Sigmoid colon (tissue), 7 donors: ENCODE measurements at places on chromosomes 13 and 19.

DNA sequence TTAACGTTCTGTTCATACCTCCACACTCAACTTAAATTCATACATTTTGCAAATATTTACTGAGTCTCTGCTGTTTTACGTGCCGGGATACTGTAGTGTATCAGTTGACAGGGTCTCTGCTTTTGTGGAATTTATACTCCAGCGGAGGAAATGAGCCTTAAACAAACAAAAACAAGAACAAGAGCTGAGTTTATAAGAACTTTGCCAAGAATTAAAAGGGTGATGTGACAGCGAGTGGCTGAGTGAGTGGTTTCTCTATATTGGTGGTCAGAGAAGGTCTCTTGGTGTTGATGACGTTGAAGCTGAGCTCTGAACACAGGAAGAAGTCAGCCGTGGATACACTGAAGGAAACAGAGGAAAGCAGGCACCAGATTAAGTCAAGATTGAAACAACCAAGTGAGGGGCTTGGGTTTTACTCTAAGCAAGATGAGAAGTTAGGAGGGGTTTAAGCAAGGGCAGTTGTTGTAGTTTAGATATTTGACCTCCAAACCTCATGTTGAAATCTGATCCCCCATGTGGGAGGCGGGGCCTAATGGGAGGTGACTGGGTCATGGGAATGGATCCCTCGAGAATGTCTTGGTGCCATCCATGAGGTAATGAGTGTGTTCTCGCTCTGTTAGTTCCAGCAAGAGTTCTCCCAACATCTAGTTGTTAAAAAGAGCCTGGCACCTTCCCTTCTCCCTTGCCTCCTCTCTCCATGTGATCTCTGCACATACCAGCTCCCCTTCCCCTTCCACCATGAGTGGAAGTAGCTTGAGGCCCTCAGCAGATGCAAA is 248.3 kb downstream of the DCLK1 start:
- no peak for DNase-seq

DNA sequence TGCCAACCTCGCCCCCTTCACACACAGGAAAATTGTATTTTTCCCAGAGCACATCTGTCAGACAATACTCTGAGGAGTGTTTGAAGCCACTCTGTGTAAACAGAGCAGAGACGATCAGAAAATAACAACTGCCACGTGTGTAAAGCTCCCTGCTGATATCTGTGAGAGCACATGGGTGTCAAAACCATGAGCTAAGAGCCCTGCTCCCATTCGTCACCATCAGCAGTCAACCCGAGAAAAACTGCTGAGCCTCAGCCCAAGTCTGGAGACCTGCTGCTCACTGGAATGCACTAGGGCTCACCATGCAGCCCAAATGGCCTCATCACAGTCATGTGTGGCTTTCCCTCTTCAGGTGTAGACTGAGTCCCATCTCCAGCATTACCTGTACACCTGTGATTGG is 304.1 kb downstream of the FGF14 start:
- no peak for DNase-seq

DNA sequence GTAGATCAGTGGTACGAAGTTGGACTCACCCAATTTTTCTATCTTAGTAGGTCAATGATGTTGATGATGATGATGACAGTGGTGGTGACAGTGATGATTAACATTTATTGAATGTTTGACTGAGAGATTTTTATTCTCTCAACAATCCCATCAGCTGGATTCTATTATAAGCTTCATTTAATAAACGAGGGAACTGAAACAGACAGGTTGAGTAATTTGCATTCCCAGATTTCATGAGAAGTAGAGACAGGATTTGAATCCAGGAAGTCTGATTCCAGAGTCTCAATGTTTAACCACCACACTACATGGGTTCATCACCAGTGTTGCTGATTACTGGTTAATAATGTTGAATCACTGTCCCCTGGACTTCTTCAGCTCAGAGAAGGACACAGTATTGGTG is 168.9 kb downstream of the FLT1 start:
- DNase-seq = no peak

DNA sequence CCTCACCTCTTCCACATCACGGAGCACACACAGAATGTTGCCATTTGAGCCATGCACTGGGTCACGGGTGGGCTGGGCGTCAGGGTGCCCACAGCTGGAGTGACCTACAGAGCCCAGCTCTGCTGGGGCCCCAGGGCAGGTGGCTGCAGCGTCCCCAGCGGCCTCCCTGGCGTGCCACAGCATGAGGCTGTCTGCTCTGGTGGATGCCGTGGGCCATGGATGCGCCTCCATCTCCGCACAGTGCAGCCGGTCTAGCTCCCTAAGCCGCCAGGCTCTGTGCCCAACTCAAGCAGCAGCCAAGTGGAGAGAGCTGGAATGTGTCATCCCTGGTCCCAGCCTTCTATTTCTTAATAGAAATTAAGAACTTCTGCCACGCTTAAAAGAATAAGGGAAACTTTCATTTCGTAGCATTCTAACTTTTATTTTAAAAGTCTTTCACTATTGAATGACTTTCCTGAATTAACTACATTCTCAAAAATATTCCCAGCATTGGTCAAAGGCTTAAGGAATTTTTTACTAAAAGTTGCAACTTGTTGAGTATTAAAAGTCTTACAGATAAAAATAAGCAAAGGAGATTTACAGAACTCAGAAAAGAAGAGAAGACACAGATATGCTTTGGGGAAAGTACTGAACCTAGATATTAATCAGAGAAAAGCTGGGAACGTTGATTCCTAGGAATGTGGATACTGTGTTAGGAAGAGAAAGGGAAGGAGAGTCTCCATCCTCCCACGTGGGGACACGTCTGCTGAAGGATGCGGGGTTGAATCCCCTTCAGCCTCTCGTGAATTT is 59.3 kb downstream of the ATP11A start:
- peak; percentile 82 for DNase-seq

DNA sequence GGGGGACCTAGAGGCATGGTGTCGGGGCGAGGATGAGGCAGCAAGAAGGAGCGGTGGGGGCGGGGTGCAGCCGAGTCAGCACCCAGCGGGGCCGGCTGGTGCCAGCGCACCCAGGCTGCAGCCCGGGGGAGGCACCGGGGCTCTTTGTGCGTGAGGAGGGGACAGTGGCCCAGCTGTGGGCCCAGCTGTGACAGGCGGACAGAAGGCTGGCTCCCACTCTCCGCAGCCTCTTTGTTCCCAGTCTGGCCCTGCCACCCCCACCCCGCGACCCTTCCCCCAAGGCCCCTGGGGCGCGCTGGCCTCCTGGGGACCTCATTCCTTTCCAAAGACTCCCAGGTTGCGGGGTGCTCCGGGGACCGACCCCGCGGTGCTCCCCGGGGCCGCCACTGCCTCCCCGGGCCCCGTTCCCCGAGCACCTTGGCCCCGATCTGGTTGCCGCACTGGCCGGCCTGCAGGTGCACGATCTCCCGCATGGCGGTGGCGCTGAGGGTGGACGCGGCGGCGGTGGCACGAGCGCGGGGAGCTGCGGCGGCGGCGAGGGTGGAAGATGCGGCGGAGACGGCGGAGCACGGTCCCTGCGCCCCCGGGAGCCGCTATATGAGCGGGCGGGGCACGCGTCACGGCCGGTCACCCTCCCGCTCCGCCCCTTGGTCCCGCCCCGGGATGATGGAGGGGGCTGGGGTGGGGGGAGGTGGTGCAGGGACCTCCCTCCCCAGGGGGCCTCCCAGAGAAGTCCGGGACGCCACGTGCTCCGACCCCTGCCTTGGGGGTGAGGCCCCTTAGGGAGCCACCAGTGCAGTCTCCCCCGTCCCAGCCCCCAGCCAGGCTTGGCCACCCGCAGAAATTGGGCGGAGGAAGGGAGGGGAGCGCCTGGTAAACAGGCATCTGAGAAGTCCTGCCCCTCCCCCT is at the start of gene TUBB4A:
TSS of gene TUBB4A (minus strand) at position 570 of the 909 bp plus-strand sequence. CDS start at position 473, 97 bp downstream.
- no peak for DNase-seq

DNA sequence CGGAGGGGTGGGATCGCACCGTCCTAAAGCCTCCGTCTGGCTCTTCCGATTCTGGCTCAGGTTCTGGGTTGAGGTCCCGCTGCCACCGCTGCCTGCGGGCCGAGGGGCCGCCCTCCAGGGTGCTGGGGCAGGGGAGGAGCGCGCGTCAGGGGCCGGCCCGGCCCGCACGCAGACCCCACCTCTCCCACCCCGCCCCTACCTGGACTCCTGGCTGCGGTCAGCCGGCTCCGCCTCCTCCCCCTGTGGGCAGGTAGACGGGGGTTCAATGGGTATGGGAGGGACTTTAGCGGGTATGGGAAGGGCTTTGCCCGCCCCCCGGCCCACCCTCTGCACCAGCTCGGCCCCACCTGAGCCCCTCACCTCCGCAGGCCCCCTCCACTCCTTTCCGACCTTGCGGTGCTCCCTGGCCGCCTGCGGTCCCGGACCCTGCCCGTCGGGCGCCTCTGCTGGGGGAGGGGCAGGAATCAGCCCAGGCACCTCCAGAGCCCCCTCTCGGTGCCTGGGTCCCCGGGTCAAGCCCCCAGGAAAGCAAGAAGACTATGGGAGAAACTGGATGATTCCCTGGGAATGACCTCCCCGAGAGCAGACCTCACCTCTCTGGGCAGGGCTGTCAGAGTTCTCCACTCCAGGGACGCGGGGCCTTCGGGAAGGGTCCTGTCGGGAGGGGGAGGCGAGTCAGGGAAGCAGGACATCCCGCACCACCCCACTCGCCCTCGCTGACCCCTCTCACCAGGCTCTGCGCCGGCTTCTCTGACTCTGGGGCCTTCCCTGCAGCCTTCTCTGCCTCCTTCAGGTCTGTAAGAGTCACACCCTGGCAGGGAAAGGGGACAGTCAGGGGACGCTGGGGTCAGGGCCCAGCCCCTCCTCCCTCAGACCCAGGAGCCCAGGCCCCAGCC is 17.0 kb downstream of the EPS8L1 start:
- DNase-seq = no peak

- DNase-seq = peak; percentile 19
These were observed 13.1 kb upstream of the ZNF888 start for GRCh38 chr19:52936151-52936953.

GRCh38 chr19:3585301-3586126 is at the start of gene GIPC3:
Gene GIPC3, plus strand, starts transcription at chr19:3585478. Its CDS starts 120 bp downstream, at chr19:3585598.
- no peak for DNase-seq

DNA sequence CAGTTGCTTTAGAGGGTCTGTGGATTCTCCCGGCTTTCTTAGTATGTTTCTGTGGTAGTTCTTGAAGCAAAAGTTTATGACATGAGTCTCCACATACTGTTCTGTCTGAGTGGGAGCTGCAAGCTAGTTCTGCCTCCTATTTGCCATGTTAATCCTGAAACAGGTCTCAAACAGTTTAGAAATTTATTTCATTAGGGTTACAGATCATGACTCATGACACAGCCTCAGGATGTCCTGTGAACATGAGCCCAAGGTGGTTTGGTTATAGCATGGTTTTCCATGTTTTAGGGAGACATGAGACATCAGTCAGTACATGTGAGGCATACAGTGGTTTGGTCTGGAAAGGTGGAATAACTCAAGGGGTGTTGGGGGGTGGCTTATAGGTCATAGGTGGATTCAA is 77.5 kb downstream of the FNDC3A start:
- DNase-seq = no peak

- no peak for DNase-seq
These were observed 201.3 kb downstream of the POU4F1 start for GRCh38 chr13:78401873-78402707.

DNA sequence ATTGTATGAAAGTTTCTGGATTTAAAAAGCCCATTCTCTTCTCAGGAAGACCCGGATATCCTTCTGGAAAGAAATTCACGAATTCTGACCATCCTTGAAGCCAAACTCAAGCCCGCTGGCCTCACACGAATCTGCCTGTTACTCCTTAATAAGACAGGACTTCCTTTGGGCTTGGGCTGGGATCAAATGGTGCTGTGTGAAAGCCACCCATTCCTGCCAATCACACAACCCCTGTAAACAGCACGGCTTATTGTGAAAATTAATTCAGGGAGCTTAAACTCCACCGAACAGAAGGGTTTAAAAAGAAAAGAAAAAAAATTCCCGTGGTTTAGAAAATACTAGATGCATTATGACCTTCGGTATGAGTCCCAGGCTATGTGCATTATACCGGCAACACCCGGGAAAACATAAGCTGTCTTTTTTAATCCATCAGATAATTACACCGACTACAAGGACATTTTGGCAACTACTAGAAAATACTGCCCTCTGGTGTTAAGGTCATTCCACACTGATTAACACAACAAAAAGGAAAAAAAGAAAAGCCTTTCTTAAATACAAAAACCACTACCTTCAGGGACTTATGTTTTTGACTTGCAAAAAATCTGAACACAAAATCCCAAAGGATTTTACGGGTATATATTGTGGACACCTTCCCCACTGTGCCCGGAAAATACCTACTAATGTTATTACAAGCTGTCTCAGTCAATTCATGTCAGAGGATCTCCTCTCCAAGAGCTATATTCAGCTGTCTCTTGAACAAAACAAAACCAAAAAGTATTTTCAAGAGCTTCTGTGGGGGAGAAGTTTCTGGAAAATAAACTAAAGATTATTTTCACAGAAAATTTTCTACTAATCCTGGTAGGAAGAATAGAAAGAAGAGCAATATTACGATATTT is 76.0 kb upstream of the LSM14A start:
- no peak for DNase-seq

DNA sequence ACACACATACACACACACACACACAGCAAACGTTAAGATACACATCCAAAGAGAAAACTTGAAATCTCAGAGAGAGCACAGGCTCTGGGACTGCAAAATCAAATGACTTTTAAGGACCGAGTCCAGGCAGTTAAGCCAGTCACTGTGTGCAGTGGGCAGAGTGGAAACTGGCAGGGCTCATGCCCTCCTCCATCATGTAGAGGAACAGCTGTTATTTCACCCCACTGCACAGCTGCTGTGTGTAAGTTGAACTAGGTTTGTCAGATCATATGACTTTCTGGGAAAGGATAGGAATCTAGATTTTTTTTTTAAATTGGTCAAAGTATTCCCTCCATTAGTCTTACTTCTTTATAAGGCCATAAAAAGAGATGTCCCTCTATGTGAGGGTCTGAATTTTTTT is 1002.1 kb downstream of the UQCRFS1 start:
- no peak for DNase-seq

GRCh38 chr19:35732540-35733179 is 9.6 kb downstream of the IGFLR1 start:
- no peak for DNase-seq

DNA sequence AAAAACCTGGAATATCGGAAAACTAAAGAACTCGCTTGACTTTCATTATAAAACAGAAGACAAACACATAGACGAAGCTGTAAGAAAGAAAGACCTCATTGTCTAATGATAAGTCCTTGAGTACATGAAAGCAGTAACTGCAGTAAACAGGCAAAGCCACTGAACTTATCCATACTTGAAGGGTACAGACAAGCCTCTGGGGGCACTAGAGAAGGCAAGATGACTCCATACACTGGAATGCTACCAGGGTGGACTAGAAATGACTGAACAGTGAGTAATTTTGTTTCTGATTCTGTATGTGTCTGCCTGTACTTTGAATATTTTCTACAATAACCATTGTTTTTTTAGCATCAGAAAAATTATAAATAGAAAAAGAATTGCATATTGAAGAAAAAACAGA is 507.9 kb downstream of the UQCRFS1 start:
- no peak for DNase-seq
